Cortex of kidney (tissue), 1 donor: ENCODE measurements at places on chromosomes 3 and 15.

DNA sequence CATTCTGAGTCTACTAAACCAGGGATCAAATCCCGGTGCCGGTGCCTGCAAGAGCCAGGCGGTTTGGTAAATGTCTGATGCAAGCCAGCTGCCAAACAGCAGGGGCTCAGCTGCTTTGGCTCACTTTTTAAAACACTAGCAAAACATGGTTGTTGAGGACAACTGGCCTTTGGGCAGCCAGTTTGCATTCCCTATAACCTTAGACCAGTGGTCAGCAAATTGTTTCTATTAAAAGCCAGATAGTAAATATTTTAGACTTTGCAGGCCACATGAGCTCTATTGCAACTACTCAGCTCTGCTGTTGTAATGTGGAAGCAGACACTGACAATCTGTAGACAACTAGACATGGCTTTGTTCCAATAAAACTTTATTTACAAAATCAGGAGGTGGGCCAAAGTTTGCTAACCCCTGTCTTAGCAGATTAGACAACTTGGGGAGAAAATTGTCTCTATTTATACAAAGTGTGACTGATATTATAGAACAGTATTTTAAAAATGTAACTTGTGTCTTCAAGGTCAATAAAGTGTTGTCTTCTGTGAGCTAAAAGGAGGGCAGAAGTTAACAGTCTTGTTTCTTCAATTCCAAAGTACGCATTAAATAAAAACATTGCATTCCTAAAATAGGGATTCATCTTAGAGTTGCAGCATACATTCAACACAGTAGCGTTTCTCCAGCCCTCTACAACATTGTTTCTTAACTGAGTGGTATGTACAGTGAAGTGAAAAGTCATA lies 67.6 kb downstream of the SSUH2 start:
- DNase-seq: no peak

DNA sequence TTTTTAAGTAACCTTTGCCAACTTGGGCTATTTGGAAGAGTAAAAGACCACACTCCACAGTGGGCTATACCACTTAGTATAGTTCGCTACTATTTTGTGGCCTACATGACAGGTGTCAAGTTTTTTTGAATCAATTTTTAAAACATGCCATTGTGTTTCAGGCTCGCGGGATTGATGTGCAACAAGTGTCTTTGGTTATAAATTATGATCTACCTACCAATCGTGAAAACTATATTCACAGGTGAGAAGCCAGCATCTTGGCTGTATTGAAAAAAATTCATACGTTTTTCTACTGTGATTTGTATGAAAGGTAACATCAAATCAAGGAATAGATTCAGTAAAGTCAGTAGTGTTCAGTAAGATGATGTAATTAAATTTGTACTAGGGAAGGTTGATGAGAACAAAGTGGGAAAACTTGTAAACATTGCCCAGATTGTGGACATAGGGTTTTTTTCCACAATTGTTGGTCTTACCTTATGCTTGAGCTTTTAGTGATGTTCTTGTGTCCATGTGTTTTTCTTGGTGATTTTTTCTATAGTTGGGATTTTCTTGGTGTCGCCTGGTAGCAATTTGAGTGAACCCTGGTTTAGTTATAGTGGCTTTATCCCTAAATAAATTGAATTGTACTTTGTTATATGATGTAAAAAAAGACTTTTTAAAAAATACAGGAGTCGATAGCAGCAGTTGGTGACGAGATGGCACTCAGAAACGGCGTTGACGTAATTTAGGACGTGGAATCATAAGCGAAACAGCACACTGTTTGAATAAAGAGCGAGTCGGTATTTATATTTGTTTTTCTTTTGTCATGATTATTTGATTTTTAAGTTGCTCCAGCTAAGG lies 4.5 kb downstream of the EIF4A2 start:
- no peak for DNase-seq

GRCh38 chr3:133127381-133127780 lies 89.2 kb downstream of the TMEM108 start:
- no peak for DNase-seq

GRCh38 chr3:30614943-30615342 lies 8.5 kb downstream of the TGFBR2 start:
- no peak for DNase-seq

GRCh38 chr15:80491163-80491847 lies 87.1 kb downstream of the ARNT2 start:
- DNase-seq: no peak

DNA sequence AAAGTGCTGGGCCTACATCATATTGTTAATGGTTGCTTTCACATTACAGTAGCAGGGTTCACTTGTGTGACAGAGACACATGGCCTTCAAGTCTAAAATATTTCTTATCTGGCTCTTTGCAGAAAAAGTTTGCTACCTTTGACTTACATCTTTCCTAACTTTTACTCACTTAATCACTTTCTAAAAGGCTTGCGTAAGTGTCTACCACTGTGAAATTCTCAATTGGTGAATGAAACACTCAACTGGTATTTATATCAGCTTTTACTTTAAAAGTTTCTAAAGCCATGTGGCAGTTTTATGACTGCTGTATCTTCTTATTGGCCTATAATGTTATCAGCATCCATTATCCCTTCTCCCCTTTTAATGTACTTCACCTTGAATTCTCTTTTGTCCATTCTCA lies 554.5 kb downstream of the ZIC1 start:
- DNase-seq: no peak

GRCh38 chr3:116442331-116443021 lies 2.8 kb downstream of the LSAMP start:
- DNase-seq: no peak

DNA sequence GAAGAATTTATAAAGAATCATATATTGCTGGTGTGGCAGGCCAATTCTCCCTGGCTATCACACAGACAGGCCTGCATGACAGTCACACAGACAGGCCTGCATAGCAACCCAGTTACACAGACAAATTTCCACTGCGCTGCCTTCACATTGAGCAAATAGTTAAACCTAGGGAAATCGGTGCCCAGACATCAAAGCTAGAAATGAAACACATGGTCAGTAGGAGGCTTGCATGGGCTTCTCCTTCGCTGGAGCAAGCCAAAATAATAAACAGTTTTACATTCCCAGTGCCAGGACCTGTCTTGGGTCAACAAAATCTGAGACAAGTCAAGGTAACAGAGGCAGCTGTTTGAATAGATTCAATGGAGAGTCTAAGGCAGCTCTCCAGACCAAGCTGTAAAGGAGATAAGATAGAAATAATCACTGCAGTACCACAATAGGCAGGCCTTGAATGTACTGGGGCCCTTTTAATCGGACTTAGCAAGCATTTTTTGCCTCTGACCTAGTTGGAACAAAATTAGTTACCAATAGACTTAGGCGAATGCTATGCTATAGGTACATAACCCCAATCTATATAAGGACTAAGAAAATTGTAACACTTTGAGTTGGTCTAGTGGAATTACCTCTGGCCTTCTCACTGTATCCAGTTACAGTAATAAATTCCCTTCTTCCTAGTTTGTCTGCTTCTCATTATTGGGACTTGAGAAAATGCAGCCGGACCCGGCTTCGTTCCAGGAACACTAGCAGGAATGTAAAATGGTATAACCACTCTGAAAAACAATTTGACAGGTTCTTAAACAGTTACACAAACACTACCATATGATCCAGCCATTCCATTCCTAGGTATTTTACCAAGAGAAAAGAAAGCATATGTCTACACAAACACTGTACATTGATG lies 274.7 kb upstream of the UBE2E2 start:
- no peak for DNase-seq

DNA sequence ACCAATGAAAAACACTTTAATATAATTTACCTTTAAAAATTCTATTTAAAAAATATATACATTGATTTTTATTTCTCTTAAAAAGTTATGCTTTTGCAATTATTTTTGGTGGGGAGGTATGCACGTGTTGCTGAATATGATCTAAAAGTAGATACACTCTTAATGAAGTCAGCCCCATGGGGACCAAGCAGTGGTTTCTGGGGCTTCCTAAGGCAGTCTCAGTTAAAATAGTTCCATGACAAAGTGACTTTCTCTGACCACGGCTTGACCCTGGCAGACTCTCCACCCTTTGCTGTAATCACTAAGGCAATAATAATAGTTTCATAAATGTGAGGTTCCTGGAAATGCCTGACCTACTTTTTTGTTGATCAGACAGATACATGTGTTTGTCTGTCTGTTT lies 50.4 kb downstream of the CCR4 start:
- no peak for DNase-seq

GRCh38 chr3:48364840-48365239 lies 7.2 kb upstream of the FBXW12 start:
- no peak for DNase-seq

GRCh38 chr3:107837895-107838612 lies 252.8 kb downstream of the CD47 start:
- no peak for DNase-seq

DNA sequence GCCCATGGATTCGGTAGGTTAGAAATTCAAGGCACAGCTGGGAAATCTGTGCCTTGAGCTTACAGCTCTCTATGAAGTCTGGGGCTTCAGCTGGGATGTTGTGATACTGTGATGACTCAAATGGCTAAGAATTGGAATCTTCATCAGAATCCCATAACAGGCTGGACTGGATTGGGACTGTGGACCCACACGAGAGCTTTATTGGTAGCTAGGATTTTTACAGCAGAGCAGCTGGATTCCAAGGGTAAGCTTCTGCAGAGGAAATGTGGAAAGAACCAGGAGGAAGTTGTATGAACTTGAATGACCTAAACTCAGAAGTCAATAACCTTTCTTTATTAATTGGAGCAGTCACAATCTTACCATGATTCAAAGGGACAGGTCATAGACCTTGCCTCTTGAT lies 1187.1 kb downstream of the ROBO1 start:
- no peak for DNase-seq

GRCh38 chr3:42061025-42061712 lies 30.0 kb upstream of the TRAK1 start:
- DNase-seq: no peak

DNA sequence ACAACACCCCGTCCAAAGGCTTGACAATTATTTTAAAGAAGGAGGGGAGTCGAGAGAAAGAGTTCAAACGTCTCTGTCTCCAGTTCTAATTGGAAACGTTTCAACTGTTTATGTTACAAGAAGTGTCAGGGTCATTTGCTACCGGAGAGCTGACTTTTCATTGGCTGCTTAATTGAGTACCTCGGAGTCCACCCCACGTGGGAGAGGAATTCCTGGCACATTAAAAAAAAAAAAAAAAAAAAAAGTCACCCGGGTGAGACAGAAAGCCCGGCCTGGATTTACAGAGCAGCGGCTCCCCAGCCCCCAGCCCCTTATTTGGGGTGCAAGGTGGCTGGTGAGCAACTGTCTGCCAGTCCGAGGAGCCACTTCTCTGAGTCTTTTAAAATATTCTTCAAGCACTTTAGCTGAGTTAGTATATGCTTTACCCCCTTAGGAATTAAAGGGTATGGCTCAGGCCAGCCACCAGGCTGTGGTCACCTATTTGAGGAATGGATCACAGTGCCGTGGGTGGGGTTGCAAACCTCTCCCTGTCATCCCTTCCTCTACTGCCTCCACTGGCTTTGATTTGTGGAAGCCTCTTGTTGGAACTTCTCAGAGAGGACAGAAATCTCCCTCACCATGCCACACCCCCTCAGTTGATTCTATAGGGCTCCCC lies 3.9 kb upstream of the TLE3 start:
- DNase-seq: no peak

- no peak for DNase-seq
These were observed 825.7 kb downstream of the SQOR start for GRCh38 chr15:46460431-46461094.

DNA sequence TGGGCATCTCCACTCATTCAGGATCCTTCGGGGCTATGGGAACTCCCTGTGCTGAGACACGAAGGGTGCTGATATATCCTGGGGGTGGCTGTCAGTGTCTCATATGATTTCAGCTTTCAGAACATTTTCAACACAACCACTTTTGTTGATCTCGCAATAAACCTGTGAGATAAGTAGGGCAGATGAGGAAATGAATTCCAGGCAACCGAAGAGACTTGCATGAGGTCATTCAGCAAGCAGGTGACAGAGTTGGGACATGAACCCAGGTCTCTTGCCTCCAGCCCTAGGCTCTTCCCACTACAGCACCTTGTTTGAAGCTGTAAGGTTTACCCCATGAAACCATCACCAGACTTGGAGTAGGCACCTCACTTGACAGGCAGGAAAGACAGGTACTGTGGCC lies 16.6 kb downstream of the DUOX1 start:
- DNase-seq: no peak

DNA sequence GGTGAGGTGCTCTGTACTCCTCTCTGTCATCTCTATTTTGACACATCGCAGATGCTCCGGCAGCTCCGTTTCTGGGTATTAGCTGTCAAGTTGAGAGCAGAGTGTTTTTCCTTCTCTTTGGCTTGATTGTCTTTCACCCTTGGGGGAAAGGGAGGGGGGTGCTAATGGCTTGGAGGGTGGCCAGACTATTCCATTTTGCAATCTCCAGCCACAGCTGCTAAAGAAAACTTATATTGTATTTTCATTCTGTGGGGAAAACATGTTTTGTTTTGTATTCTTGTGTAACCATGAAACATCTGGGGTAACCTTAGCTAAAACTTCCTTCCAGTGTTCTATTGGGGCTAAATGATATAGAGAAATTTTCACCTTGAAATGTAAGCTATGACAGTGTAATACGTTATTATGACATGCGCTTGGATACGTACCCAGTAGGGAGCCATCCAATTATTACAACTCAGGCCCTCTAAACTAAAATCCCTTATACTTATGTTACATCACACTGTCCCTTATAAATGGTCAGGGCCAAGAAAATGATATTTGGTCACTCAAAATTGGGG lies 14.0 kb upstream of the LARP6 start:
- DNase-seq: no peak

GRCh38 chr3:129429080-129429451 lies 630 bp upstream of the EFCAB12 start:
- DNase-seq: no peak

DNA sequence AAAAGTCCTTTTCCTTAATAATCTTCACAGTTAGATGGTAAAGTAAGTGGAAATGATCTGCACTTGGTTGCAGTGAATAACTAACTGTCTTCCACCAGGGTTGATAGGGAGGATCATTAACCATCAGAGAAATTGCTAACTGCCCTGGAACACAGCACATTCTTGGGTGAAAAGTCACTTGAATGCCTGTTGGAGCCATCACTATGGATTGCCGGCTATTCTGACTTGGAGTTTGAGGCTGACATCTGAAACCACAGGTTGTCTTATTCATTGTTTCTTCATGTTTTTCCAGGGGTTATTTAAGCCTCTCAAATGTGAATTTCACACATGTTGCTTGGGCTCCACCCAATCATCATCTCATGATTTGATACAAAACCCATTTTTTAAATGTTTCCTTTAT lies 901.4 kb downstream of the MCTP2 start:
- no peak for DNase-seq

- DNase-seq: no peak
These were observed 25.9 kb downstream of the ADGRG7 start for GRCh38 chr3:100635273-100635701.

GRCh38 chr3:39548282-39548681 lies 80.8 kb downstream of the MOBP start:
- no peak for DNase-seq

GRCh38 chr3:46375218-46375617 lies 4.5 kb downstream of the CCR5 start:
- no peak for DNase-seq

DNA sequence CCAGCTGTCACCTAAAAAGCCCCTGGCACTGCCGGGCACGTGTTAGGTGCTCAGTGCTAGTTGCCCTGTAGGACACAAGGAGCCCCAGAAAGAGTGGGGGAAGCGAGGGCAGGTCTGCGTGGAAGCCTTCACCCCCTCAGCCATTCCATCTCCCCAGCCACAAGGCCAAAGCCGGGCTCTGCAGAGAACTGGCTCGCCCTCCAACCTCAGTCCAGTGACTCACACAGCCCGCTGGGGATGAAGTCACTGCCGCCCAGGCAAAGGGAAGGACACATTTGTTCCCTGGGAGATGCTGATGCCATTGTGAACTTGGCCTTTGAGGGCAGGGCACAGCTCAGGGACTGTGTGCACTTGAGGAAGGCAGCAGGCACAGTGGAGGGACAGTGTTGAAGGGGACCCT lies 48.1 kb downstream of the IQSEC1 start:
- DNase-seq: no peak
